ENCODE measurements at places on chromosomes 3 and 15.
A peak's percentile ranks its signal among the peaks of the same experiment; 100 is the strongest.

DNA sequence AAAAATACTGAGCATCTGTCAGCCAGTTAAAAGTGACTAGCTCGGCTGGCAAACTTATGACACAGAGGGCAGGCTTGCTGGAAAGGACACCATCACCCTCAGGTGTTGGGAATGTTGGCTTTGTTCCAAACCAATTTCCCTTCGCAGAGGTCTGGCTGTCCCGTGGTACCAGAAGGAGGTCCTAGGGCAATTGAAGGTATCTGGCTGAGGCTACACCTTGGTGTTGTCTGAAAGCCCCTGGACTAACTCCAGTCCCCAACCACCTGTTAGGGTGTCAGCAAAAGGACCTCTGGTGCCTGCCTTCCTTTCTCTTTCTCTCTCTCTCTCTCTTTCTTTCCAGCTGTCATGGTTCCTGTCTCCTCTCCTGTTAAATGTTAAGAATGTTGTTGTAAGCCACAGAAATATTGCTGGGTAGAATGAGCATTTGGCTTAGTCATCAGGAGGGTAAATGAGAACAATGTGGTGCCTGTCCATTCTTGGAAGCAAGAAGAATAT lies 12.5 kb downstream of the PRR20G start:
- no peak for DNase-seq

DNA sequence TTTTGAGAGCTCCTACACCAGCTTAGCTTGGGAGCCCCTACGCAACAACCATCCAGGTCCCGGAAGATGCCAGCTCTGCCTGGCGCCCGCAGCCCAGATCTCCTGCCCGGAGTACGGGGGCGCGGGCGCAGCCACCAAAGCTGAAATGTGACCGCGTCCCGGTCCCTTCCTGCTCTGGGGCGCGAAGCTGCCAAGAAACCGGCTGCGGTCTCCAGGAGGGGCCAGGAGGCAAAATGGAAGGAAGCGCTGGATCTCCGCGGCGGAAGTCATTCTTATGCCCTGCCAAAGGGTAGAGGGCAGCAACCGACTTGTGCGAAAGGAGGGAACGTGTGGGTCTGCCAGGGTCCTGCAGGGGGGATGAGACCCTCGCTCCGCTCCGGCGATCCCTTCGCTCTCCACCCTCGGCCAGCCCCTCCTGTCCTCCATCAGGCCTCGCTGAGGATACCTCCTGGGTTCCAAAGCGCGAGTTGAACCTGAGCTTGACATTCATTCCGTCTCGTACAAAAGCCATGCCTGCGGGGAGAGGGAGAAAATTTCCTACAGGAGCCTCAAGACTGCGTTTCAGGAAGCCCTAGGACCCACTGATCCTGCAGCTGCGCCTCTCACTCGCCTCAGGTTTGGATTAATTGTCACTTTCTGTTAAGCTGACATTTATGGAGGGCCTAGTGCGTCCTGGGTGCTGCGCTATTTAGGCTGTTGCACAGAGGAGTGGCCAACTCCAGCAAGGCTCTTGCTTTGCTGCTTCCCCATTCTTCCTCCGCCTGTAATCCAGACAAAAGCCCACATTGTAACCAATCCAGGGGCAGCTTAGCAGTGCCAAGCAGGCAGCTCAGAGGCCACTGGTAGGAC lies 98.3 kb upstream of the VGLL3 start:
- peak; percentile 63 for DNase-seq

DNA sequence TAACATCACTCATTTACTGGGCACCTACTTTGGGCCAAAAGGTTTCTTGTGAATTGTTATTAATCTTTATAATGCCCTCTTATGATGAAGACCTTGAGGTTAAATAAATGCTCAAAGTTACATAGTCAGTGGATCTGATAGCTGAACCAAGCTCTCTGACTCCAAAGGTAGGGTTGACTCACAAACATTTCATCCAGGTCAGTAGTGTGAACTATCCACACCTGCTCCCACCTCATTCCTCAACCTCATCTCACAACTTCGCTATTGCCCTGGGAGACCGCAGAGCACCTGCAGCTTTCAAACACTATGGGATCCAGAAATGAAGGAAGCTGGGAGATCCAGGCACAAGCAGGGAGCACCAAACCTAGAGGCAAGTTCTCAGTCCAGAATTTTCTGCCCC lies 93.8 kb upstream of the FGF12 start:
- DNase-seq, result no peak

DNA sequence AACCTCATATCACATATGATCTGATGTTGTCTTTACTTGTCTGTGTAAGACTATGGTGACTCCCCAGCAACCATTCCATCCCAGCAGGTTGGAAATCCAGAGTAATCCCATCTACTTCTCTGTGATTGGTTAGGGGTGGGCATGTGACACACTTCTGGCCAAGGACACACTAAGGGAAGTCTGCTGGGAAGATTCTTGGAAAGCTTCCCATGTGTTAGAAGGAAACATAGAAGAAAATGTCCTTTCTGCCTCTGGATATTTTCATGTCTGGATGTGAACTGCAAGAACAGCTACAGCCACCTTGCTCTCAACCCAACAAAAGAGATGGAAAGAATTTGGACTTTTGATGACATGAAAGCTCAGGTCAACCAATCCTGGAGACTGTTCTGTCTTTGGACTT lies 2.6 kb upstream of the UBE2Q2 start:
- no peak for DNase-seq

- no peak for DNase-seq
Measured at GRCh38 chr15:73936181-73936580, 9.9 kb downstream of the LOXL1 start.

GRCh38 chr3:178054471-178054870 lies 481.8 kb upstream of the KCNMB2 start:
- DNase-seq, result no peak

- no peak for DNase-seq
Measured at GRCh38 chr15:66986951-66987350, 78.5 kb upstream of the SMAD3 start.

- no peak for DNase-seq
Measured at GRCh38 chr3:40265181-40265580, 44.3 kb upstream of the EIF1B start.

GRCh38 chr3:43142472-43142871 lies 36.6 kb upstream of the POMGNT2 start:
- no peak for DNase-seq

DNA sequence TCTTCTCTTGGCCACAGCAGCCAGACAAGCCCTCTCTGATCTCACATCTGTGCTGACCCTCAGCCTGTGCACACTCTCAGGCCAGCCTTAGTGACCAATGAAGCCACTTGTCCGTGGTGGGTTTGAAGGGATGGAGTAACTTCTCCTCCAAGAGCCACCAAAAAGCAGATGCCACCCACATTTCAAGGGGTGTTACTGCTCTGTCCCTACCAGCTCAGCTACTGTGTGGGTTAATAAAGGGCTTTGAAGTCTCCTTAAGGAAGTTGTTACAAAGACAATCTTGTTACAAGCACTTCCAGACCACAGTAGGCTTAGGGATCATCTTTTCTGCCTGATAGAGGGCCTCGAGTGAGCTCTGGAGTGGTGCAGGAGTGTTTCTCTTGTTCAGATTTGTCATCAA lies 3.3 kb upstream of the CA12 start:
- DNase-seq, result no peak

DNA sequence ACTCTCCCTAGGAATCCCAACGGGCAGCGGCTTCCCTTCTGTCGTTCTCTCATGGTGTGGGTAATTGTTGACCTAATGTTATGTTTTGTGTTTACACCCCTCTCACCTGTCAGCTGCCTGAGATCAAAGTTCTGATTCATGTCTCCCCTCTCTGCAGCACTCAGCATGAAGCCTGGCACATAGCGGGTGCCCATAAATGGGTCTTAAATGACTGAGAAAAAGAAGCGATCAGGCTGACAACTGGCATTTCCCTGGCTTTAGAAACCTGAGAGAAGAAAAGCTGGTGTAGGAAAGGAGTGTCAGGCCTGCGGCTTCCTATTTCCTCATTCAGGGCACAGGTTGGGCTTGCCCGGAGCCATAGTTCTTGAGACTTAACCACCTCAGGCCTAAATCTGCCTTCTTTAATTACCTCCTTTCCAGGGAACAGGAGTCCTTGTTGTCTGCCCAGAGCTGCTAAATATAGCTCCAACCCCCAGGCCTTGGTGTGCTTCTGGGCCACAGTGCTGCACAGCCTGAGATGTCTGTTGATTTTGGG lies 31.8 kb downstream of the LPP start:
- DNase-seq, result peak; percentile 60

GRCh38 chr15:22966321-22967083 lies 13.7 kb downstream of the CYFIP1 start:
- DNase-seq, result no peak

DNA sequence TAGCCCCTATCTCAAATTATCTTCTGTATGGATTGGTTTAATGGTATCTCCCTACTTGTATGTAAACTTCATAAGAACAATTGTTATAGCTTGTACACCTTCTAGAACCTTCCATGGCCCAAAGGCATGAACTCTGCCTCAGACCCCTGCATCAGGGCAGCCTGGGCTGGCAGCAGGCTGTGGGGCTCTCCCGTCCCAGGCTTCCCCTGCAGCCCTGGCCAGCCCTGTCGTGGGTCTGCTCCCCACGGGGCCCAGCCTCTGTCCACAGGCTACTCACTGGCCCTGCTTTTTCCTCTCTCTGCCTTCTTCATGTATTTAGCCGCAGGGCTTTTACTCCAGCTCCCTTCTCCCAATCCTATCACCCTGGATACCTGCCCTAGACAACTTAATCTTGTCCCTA lies 4.4 kb downstream of the SCN5A start:
- DNase-seq, result no peak

DNA sequence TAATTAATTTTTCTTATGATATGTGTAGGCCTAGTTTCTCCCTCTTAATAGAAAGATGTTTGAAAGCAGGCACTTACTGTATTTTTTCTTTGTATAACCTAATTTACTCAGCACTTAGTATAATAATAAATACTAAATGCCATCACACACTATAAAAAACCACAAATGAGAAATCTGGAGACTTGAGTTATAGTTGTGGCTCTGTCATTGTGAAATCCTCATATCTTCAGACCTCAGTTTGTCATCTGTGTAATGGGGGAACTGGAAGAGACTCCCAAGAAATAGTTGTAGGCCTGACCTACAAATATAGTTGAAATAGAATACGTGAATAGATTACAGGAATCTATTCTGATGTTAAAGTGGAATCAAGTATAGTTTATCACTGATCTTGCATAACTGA lies 287.6 kb upstream of the DPH6 start:
- DNase-seq, result no peak

GRCh38 chr15:69951898-69952555 lies 145.7 kb downstream of the TLE3 start:
- DNase-seq, result no peak

DNA sequence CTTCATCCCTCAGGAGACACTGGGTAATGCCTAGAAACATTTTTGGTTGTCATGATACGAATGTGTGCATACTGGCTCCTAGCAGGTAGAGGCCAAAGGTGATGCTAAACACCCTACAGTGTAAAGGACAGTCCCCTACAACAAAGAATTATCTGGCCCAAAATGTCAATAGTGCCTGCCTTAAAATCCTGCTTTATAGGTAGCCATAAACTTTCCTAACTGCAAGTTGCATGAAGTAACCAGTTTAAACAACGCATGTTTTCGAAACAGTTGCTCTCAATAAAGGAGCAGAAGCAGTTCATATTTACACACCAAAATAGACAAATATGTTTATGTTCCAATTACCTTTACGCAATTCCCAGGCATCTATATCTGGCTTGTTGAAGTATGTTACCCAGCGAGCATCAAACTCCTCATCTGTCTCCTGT lies 9.1 kb downstream of the COX5A start:
- no peak for DNase-seq

DNA sequence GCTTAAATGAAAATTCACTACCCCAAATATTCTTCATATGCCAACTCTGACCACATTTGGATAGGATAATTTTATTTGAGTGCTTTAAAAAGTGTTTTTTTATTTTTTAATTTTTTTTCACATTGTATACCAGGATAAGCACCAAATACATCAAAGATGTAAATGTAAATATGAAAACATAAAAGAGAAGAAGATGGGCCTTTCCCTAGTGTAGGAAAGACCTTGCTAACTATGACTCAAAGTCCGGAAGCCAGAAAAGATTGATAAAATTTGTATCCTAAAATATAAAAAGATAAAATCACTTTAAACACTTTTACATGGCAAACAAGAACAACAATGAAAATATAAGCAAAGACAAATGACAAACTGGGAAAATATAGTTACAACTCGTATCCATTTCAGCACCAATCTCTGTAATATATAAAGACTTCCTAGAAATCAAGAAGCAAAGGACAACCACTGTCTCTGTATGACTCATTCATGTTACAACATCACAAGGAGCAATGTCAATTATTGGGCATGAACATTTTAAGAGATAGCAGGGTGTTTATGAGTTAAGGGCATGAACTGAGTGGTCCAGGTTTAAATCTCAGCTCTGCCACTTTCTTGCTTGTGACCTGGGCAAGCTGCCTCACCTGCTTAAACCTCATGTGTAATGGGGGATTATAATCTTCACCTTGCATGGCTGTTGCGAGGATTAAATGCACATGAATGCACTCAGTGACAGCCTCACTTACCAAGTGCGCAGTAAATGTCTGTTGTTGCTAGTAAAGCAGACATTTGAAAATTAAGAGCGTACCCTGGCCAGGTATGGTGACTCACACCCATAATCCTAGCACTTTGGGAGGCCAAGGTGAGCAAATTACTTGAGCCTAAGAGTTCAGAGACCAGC lies 25.3 kb upstream of the ARHGEF3 start:
- DNase-seq, result no peak

GRCh38 chr15:68384451-68385239 lies 47.3 kb downstream of the ITGA11 start:
- DNase-seq, result no peak

- no peak for DNase-seq
Measured at GRCh38 chr3:63538919-63539318, 113.6 kb upstream of the SNTN start.

DNA sequence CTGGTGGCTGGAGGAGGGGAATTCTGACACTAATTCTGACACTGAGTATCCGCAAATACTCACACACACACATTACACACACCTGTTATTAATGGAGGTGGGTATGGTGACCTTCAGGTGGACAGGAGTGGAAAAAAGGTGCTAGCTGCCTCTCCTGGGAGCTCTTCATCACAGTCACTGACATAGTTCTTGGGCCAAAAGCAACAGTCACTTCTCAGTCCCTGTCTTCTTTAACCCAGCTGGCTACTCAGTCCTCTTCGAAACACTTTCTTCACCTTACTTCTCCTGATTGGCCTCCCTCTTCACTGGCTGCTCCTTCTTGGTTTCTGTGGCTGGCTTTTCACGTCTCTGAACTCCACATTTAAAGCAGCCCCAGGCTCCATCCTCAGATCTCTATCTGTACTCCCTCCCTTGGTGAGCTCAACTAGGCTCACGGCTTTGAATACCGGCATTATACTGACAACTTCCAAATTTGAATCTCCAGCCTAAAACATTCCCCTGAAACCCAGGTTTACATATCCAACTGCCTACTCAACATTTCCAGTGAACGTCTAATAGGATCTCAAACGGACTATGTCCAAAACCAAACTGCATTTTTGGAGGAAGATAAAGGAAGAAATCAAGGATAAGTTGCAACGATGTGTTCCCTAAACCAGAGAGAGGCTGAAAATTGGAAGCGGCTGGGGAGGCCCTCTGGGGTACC lies 53.2 kb upstream of the HEG1 start:
- no peak for DNase-seq

GRCh38 chr15:99101501-99101900 lies 3.4 kb upstream of the SYNM start:
- no peak for DNase-seq

Measured in NCI-H2081 (cell line).